ENCODE measurements at places on chromosomes 16 and 17.
A peak's percentile ranks its signal among the peaks of the same experiment; 100 is the strongest.

DNA sequence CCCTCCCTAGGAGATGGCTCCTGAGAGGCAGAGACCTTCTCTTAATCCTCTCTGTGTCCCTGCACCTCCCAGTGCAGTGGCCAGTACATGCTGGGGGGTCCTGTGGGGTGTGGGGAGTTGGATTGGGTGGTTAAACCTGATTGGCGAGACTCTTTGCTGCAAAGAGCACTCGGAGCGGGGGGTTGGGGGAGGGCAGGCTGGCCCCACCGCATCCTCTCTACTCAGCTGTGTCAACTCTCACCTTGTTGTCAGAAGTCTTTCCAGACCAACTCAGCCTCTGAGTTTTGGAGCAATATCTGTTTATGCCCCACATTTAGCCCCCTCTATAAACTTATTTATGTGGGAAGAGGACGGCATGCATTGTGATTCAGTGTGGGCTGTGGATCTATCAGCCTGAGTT is 40.0 kb downstream of the SMARCE1 start:
- DNase-seq, result peak; percentile 80

DNA sequence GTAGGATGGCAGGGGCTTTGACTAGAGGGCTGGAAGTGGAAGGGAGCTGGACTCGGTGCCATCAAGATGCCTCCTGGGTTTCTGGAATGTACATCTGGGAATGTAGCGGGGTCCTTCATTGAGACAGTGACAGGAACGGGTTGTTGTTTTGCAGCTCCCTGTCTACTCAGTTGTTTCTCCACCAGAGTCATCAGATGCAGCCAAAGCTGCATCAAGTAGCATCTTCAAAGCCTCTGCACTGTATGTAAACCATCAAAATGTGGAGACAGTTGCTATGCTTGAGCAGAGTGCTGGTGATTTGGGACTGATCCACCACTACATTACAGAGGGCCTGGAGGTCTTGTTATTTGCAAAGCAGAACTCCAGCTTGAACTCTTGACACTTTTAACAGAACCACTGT is 25.1 kb upstream of the MEAK7 start:
- no peak for DNase-seq

GRCh38 chr17:11608396-11608795 is 10.1 kb downstream of the DNAH9 start:
- no peak for DNase-seq

DNA sequence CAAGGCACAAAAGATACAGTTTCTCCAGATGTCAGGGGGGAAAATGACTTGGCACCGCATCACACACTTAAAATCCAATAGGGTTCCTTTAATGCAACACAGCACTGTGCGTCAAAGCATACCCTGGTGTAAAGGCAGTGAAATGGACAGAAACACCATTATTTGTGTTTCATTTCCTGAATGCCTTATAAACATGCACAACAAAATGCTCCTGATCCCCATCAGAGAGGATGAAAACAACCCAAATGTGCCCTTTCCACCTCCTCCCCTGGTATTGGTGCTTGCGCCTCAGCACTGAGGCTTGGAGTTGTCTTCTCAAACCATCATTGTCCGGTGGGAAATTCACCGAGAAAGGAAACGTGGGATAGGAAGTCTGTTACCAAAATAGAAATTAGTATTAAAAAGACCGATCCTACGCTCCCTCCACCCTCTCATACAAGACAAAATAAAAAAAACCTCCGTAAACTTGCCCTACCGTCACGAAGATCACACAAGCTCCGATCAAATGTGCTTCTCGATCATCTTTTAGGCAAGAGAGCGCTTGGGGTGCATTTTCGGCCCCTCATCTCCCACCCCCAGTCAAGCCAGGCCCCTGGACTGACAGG is 722 bp downstream of the CDC27 start:
- DNase-seq, result peak; percentile 17

GRCh38 chr17:45339646-45340605 is 23.1 kb upstream of the MAP3K14 start:
- no peak for DNase-seq

GRCh38 chr16:88939245-88939971 is 37.6 kb downstream of the CBFA2T3 start:
- DNase-seq, result no peak

DNA sequence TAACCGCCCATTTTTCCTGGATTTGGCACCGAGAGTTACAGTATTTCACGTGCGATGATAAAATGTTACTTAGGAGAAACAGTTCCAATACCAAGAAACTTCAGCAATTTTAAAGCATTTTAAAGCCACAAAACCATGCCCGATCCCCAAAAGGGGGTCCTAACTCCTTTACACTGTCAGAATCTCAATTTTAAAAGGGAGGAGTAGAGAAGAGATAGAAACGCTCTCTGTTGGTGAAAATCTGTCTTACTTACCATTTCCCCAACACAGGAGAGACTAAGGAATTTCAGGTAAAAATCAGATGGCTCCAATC is 526 bp upstream of the RNASEK start:
- no peak for DNase-seq

GRCh38 chr16:55982597-55982996 is 107.4 kb upstream of the CES5A start:
- no peak for DNase-seq
